ENCODE measurements at places on chromosomes 5 and 9.

GRCh38 chr5:16935231-16936149, 598 bp downstream of the MYO10 start:
- DNase-seq = peak; percentile 92

GRCh38 chr9:15369238-15369637, 53.4 kb upstream of the SNAPC3 start:
- no peak for DNase-seq

DNA sequence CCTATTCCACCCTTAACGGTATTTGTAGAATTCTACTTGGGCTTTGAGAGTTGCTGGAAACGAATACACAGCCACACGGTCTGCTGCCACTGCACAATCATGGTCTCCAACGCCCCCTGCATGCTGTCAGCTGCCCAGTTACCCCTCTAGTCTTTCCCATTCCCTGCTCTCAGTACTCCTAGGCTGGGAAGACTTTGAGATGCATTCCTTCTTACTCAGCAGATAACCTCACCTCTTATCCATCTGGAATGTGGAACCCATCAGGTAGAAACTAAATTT, 92.8 kb downstream of the ANKH start:
- peak; percentile 42 for DNase-seq

DNA sequence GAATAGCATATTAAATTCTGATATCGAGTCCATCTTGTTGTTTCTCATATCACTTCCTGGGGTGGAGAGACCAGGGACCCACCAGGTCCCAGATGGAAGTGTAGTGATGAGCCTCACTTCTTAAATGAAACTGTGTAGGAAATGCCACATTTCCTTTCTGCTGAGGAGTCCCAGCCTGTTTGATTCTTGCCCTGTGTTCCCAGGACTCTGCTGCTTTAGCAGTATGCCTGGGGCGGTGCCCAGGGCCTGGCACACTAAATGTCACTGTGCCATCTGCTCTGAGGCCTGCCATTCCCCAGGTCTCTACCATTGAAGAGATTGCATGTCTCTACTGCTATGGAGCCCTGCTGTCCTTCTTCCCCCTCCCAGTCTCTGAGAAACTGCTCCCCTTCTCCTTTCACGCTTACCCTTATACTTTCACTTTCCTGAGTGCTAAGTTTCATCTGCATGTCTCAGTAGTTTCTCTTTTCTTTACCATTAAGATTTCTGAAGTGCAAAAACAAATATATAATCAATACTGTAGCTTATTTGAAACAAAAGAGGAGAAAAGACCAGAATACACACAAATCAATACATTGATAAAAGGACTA, 260.4 kb downstream of the GABRB2 start:
- DNase-seq = no peak

GRCh38 chr5:402615-403359, 40.2 kb upstream of the EXOC3 start:
- DNase-seq = no peak

- no peak for DNase-seq
Observed at GRCh38 chr5:34722183-34722582, 66.1 kb downstream of the RAI14 start.

DNA sequence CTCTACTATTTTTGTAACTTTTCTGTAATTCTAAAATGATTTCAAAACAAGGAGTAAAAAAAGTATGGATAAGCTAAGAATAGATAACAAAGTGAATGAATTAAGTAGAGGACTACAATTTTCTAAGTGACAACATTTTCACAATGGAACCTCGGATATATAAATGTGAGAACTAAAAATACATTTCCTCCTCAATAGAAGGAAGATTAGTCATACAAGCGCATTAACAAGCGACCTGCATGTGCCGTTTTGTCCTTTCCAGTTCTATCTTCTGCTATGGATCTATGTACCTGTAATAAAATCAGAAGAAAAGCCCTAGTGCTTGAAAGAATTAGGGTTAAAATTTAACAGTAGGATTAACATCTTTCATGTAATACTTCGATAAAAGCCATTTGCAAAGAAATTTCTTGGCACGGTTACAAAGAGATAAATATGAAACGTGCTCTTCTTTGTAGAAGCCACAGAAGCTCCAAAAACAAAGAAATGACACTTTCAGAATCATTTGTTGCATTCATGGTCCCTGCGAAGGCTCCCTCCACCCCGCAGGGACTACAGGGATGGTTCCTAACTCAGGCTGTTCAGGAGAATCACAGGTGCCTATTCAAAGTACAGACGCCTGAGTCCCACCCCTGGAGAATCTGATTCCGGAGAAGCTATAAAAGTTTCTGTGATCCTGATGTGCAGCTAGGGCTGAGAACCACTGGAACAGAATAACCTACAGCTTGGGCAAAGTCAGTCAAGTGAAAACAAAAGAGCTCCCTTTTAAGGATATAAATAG, 216.6 kb upstream of the EFNA5 start:
- no peak for DNase-seq

GRCh38 chr5:149957855-149958254, 2.7 kb upstream of the SLC26A2 start:
- no peak for DNase-seq

- no peak for DNase-seq
Observed at GRCh38 chr9:107175041-107175440, 108.0 kb upstream of the RAD23B start.

DNA sequence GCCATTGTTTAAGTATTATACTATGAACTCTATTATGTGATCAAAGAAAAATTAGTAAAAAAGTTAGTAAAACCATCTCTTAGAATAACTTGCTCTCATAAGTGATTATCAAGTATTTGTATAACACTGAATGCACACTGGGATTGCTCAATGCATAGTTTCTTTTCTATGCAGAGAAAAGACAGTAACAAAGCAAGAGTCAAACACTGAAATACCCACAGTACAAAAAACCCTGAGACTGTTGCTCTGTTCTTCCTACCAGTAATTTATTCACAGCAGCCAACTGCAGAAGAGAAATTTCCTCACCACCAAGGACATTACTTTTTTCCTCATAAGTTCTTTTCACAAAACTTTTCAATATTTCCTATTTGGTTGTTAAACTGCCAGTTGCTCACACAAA, 634.4 kb downstream of the DTWD2 start:
- no peak for DNase-seq

GRCh38 chr5:173399851-173400250, 71.6 kb upstream of the STC2 start:
- DNase-seq = no peak

GRCh38 chr9:16184964-16185646, 632.3 kb downstream of the CCDC171 start:
- DNase-seq = no peak

DNA sequence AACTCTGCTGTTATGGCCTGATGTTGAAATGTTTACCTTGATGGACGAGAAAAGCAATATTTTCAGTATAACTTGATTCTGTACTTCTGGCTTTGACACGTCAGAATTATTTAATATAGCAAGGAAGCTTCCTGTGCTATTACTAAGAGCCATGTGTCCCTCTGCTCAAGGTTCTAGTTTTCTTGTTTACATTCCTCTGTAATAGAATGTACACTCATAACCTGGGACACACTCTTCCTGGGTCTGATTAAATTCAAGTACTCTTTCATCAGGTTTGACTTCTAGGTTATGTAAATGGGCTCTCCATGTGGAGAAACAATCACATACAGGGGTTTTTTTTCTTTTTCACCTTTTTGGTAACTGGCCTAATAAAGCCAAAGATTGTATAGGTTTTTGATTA, 33.1 kb downstream of the GTF3C4 start:
- DNase-seq = no peak

GRCh38 chr9:63817622-63818518, 1467.1 kb downstream of the FOXD4L5 start:
- DNase-seq = no peak

DNA sequence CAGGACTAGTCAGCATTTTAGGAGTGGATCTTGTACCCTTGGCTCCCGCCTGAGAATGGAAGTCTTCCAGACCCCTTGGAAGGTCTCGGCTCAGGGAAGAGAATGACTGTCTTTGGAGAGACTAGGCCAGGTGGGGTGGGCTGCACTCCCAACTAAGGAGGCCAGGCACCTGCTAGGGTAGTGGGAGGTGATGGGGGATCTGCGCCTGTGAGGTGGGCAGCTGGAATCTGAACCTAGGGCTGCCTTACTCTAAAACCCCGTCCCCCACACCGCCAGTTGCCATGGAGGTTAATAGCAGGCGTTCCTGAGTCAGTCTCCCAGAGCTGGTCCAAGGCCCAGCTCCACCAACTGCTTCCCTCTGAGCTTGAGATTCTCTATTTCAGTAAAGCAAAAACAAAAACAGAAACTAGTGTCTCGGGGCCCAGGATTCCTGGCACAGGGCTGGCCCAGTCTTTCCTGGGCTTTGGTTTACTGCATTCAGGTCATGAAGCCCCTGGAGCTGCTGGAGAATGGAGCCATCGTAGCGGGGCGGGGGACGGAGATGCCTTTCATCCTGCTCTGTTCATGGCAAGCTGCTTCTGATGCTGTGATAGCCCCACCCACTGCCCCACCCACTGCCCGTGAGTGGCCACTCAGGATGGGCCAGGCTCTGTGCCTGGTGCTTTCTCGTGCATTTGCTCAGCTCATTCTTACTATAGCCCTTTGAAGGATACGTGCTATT, 57.5 kb downstream of the DAB2IP start:
- DNase-seq = no peak

DNA sequence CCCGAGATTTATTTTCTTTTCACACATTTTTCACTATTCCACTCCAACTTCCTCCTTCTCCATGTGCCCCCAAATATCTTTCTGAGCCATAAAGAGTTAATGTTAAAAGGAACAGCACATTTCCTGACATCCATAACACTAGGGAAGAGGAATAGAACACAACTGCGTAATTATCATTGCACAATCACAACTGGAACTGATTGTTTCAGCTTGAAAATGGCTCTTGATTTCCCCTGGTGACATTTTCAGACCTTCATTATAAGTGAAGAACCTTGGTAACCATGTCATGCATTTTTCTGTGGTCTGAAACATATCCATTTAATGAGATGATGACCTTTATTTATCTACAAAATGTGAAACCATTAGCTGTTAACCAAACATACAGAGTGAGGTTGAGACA, 82.4 kb downstream of the PCSK1 start:
- no peak for DNase-seq

DNA sequence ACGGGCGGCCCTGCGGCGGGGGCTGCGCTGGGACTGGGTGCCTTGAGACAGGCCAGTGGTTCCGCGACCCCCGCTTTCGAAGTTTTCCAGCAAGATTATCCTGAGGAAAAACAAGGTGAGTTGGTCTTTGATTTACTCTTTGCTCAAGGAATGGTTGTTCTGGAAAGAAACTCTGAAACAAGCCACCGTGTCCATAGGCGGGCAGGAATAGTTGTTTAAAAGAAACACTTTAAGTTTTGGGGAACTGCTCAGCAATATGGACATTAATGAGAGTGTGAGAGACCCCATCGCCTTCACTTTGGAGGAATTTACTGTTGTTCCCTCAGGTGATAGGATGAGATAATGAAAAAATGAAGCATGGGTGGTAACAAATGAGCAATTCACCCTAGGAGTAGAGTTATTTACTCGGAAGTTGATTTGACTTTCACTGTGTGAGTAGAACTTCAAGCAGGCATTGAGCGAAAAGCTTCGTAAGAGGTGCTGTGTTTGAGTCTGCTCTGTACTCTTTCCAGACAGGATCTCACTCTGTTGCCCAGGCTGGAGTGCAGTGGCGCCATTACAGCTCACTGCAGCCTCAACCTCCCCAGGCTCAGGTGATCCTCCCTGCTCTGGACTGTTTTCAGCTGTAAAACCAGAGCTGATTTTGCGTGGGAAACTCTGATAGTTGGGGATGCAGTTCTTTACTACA, 1.1 kb downstream of the DMRTA1 start:
- DNase-seq = no peak

DNA sequence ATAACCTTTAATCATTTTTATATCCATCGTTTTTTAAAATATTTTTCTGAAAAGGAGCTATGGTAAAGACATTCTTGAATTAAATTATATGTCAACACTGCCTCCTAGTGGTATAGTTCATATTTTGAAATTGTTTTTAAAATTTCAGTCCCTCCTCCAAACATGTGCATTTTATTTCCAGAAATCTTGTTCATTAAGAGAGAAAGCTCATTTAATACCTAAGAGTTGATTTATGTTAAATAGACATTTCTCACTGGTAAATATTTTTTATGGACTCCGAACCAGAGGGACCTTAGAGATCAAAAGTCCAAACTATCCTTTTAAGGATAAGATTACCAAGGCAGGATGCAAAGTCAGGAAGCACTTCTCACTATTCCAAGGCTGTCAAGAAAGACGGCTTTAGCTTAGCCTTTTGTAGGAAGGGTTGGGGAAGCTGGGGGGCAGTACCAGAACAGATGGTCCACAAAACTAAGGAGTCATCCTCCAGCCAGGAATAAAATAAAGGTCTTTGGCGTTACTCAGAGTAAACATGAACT, 21.6 kb downstream of the BHMT start:
- peak; percentile 72 for DNase-seq

GRCh38 chr5:67245259-67245846, 48.8 kb upstream of the CD180 start:
- no peak for DNase-seq

DNA sequence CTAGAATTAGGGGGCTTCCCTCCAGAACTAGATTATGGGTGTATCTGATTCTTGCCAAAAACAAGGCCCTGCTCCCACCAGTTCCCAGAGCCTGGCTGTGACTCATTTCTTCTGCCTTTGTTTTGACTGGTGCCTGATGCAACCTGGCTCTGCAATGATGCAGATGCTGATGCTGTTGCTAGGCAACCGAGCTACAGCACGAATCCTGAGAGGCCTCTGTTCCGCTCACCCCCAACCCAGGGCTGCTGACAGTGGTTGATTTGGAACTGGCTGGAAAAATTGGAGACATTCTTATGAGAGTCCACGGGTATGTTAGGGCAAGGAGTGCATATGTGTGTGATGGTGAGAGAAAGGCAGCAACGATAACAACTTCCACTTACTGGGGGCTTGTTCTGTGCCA, 100.3 kb downstream of the NSG2 start:
- DNase-seq = peak; percentile 86

DNA sequence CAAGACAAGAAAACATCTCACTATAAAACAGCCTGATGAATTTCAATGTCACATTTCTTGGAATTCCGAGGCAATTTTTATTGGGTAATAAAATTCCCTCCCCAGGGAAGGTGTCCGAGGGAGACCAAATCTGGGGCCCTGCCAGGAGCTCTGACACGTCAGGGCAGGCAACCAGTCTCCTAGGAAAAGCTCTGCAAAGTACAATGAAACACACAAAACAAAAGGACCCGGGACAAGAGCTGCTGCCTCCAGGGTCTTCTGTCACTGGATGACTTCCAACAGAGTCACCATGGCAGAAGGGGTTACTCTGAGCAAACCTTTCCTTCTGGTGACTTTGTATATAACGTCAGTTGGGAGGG, 50.8 kb downstream of the SAXO1 start:
- no peak for DNase-seq

- peak; percentile 38 for DNase-seq
Observed at GRCh38 chr5:172106511-172107356, 81.3 kb downstream of the STK10 start.

- DNase-seq = no peak
Observed at GRCh38 chr5:135266975-135267374, 132.1 kb downstream of the MACROH2A1 start.

DNA sequence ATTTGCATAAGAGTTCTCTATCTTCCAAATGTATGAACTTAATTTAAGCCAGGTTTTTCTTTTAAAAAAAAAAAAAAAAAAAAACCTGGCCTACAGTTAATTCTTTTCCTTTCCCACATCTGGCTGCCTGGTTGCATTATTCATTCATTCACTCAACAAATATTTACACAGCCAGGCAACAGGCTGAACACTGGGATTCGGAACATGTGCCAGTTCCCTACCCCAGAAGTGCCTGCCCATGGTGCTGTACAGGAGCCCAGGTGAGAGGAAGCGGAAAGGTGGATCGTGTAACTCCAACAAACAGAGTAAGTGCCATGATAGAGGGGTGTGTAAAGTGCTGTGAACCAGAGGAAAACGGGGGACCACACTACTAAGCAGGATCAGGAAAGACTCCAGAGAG, 93.6 kb downstream of the CDK5RAP2 start:
- DNase-seq = peak; percentile 14

Data from NCI-H1417 (cell line).